ENCODE measurements at places on chromosomes 3 and 15.

GRCh38 chr3:129424185-129424841, 4.1 kb downstream of the EFCAB12 start:
- peaks cover 20% of the 10 kb centered on the region for H3K4me1 ChIP-seq
- H3K4me3 ChIP-seq, result no peak overlapping the region
- H3K36me3 ChIP-seq, result peaks cover 2% of the 10 kb centered on the region
- H3K27ac ChIP-seq, result no peak overlapping the region
- peaks cover 5% of the 10 kb centered on the region for H3K27me3 ChIP-seq

DNA sequence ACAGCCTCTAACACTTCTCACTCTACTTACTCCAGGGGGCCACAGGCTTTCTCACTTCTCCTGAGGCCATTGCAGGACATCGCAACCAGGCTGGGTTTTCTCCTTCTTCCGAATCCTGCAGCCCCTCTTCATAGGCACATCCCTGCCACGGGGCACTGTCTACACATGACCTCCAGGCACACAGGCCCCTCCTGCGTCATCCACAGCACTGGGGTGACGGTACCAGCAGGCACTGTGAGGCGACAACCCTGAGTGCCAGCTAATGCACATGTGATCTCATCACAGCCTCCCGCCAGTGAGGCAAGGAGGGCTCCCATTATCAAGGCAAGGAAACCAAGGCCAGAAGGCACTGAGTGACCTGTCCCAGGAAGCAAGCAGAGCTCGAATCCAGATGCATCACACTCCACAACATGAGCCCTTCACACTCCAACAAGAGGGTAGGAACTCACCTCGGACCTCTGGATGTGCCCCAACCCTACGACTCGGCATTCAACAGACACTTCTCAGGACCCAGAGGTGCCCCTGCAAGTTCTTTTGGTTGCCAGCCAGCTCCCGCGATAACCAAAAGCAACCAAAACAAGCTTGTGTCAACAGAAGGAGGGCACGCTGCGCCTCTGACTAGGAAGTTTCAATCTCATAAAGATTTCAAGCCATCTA, 16.7 kb downstream of the FAM174B start:
- DNase-seq, result no peak
- no peak overlapping the region for H3K27ac ChIP-seq
- H3K4me1 ChIP-seq, result no peaks in the 10 kb centered on the region
- peaks cover under 1% of the 10 kb centered on the region for H3K27me3 ChIP-seq
- H3K4me3 ChIP-seq, result no peak overlapping the region
- no peaks in the 10 kb centered on the region for H3K36me3 ChIP-seq

DNA sequence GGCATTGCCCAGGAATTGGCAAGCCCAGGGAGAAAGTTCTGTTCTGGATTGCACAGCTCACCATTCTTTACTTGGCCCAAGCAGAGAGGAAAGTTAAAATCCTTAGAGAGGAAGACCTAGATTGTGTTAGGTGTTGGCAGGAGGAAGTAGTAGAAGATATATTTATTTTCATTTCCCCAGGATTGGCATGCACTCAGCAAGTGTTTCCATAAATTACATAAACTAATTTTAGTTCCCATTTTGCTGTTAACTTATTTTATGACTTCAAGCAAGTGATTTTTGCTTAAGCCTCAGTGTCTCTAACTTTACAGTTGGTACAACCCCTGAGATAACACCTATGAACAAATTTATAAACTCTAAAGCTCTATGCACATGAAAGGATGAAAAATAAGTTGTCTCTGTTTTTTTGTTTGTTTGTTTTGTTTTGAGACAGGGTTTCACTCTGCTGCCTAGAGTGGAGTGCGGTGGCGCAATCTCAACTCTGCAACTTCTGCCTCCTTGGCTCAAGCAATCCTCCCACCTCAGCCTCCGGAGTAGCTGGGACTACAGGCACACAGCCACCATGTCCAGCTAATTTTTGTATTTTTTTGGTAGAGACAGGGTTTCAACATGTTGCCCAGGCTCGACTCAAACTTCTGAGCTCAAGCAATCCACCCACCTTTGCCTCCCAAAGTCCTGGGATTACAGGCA, 31.2 kb upstream of the TOP2B start:
- no peaks in the 10 kb centered on the region for H3K4me1 ChIP-seq
- H3K4me3 ChIP-seq, result no peak overlapping the region
- H3K36me3 ChIP-seq, result no peaks in the 10 kb centered on the region
- no peak for DNase-seq
- H3K27me3 ChIP-seq, result peaks cover 15% of the 10 kb centered on the region
- H3K27ac ChIP-seq, result no peak overlapping the region

GRCh38 chr15:70339571-70340493, 242.1 kb upstream of the TLE3 start:
- H3K36me3 ChIP-seq, result peaks cover 2% of the 10 kb centered on the region
- H3K27ac ChIP-seq, result no peak overlapping the region
- H3K4me3 ChIP-seq, result no peak overlapping the region
- peaks cover 20% of the 10 kb centered on the region for H3K27me3 ChIP-seq
- DNase-seq, result no peak
- no peaks in the 10 kb centered on the region for H3K4me1 ChIP-seq

DNA sequence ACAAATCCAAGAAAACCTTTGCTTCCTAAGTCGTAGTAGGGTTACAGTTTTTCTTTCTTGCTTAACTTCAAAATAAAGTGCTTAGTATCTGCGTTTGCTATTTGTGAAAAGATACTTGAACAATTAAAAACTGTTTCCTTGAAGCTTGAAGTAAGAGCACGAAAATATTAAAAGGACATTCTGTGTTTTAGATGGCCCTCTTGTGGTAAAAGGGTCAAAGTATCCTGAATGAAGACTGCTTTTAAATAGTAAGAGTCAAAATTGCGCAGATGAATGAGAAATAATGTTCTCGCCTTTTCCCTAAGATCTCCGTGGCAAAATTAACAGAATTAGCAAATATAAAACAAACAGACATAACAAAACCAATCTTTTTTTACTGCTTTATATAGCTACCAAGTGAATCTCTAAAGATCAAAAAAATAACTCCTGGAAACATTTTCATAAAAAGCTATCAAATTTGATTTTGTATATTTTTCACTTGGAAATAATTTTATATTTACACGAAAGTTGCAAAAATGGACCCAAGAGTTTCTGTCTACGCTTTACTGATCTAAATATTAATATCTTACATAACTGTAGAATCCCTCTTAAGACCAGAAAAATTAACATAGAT, 175.4 kb downstream of the MBNL1 start:
- no peak overlapping the region for H3K4me3 ChIP-seq
- H3K4me1 ChIP-seq, result peaks cover 43% of the 10 kb centered on the region
- no peaks in the 10 kb centered on the region for H3K27me3 ChIP-seq
- H3K27ac ChIP-seq, result no peak overlapping the region

DNA sequence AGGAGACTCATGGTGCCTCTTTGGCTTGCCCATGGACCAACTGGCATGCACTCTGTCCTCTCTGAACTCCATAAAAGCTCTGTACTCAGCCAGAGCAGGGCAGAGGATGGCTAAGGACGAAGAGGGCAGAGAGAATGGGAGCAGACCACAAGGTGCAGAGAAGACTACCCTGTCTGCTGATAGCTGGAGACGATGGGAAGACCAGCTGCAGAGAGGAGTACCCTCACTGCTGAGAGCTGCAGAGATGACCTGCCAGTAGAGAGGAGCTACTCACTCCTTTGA, 65.0 kb downstream of the THBS1 start:
- H3K27me3 ChIP-seq, result peaks cover 3% of the 10 kb centered on the region
- H3K27ac ChIP-seq, result no peak overlapping the region
- H3K4me1 ChIP-seq, result peaks cover 32% of the 10 kb centered on the region

DNA sequence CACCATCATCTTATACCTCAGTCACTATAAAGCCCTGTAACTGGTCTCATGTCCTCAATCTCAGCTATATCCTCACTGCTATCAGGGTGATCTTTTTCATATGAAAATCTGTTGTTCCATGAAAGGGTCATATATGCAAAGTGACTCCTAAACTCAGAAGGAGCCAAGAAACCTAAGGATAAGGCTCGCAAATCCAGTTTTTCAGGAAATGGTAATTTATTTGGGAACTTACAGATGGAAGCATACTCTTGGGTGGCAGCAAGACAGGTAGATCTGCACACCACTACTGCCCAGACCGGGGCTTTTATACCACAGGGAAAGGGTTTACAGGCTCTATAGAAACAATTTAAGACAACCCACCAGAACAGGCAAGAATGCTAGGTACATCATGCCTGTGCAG, 272.3 kb downstream of the UBE2E2 start:
- H3K4me1 ChIP-seq, result peaks cover 4% of the 10 kb centered on the region
- no peaks in the 10 kb centered on the region for H3K36me3 ChIP-seq
- H3K27ac ChIP-seq, result no peak overlapping the region
- DNase-seq, result no peak
- no peak overlapping the region for H3K4me3 ChIP-seq

Measured in activated CD8-positive, alpha-beta memory T cell treated with anti-CD3 and anti-CD28 coated beads, Interleukin-2, amount 10 ng/mL, durations not matched to agents 7 days and 5 days (primary cell).